ENCODE measurements at places on chromosomes 16 and 17. TPM values are rescaled to one million over a fixed set of nuclear protein-coding genes. Genes with fewer than 3 reads are reported as not detected.

DCTPP1 gene
- total RNA-seq: 120 TPM

LYRM9 gene
- 1.5 TPM for total RNA-seq

SLC46A1 gene
- total RNA-seq: 13.3 TPM

SOX9 gene
- total RNA-seq: 173 TPM

RND2 gene
- total RNA-seq: 0.40 TPM

NUBP1 gene
- total RNA-seq: 35.7 TPM

PRKCB gene
- not detected for total RNA-seq

RAPGEFL1 gene
- total RNA-seq: 86.3 TPM

CA5A gene
- total RNA-seq: not detected

OR2C1 gene
- total RNA-seq: not detected

TBC1D3B gene
- 73.5 TPM for total RNA-seq

KRT24 gene
- 2.4 TPM for total RNA-seq

NPIPB6 gene
- 2.6 TPM for total RNA-seq

G6PC1 gene
- total RNA-seq: not detected

PTGES3L gene
- 2.1 TPM for total RNA-seq

TBC1D3I gene
- 3.3 TPM for total RNA-seq

NPB gene
- 0.27 TPM for total RNA-seq

JPT1 gene
- total RNA-seq: 479 TPM

SLC43A2 gene
- total RNA-seq: 3.3 TPM

TRAF4 gene
- total RNA-seq: 202 TPM

CDIPT gene
- total RNA-seq: 64.1 TPM

C17orf50 gene
- not detected for total RNA-seq

PFAS gene
- 66.8 TPM for total RNA-seq

SLC6A2 gene
- not detected for total RNA-seq

SSTR5 gene
- not detected for total RNA-seq

PTX4 gene
- not detected for total RNA-seq

CALB2 gene
- total RNA-seq: 35.1 TPM

AOC2 gene
- total RNA-seq: 14.4 TPM

IRF8 gene
- 10.5 TPM for total RNA-seq

OR3A3 gene
- not detected for total RNA-seq

TMEM88 gene
- total RNA-seq: 2.9 TPM

CD300E gene
- not detected for total RNA-seq

CES1 gene
- 0.86 TPM for total RNA-seq

OVCA2 gene
- 22.1 TPM for total RNA-seq

TPSAB1 gene
- not detected for total RNA-seq

WDR81 gene
- total RNA-seq: 11.2 TPM

MYH13 gene
- not detected for total RNA-seq

SLC22A31 gene
- total RNA-seq: 0.52 TPM

NXPH3 gene
- not detected for total RNA-seq

NEK8 gene
- 11.4 TPM for total RNA-seq

AXIN1 gene
- total RNA-seq: 49.8 TPM

CDH1 gene
- total RNA-seq: 328 TPM

ITGAD gene
- not detected for total RNA-seq

MYO1D gene
- total RNA-seq: 51.9 TPM

SULT1A1 gene
- total RNA-seq: 14.0 TPM

PPP1R9B gene
- 89.7 TPM for total RNA-seq

ACE gene
- total RNA-seq: 5.9 TPM

CDH16 gene
- total RNA-seq: not detected

UQCRC2 gene
- 328 TPM for total RNA-seq

HID1 gene
- total RNA-seq: 114 TPM

CDRT15L2 gene
- not detected for total RNA-seq

HSPB9 gene
- total RNA-seq: 0.69 TPM
